Naive thymus-derived CD8-positive, alpha-beta T cell (primary cell): ENCODE measurements at places on chromosomes 12 and 14. TPM values are rescaled to one million over a fixed set of nuclear protein-coding genes. Genes with fewer than 3 reads are reported as not detected.

The KLRC3 gene
- total RNA-seq = 3.2 TPM

The CISTR gene
- not detected for total RNA-seq

The PRIMA1 gene
- not detected for total RNA-seq

The CCDC198 gene
- not detected for total RNA-seq

The KCNK10 gene
- total RNA-seq = not detected

The CAPZA3 gene
- not detected for total RNA-seq

The PTGER2 gene
- total RNA-seq = 3.2 TPM

The MGP gene
- 3.7 TPM for total RNA-seq

The NFE2 gene
- total RNA-seq = not detected

The CCDC184 gene
- not detected for total RNA-seq
